SHP77 (cell line): ENCODE measurements at places on chromosomes 5 and 9.
A peak's percentile ranks its signal among the peaks of the same experiment; 100 is the strongest.

DNA sequence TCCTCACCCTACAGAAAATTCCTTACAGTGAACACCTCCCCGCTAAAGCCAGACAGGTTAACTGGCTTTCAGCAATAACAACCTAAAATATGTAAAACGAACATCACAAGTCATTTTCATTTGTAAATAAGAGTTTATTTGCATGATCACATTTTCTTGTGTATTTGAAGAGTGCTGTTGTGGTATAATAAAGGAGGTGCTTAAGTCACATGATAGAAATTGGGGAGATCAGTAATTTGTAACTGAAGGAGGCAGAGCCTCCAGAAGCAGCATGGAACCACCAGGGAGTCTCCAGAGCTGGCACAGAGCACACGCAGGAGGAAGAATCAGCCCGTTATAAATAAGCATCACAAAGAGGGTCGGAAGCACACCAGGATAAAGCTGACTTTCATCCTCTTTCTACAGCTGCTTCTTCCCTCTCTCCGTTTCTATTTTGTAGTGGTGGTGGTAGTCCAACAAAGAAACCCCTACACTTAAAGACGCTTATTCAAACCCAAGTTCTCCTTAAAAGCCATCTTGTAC lies 210.6 kb downstream of the MAPKAP1 start:
- DNase-seq, result no peak

GRCh38 chr9:130239741-130240241 lies 25.8 kb upstream of the HMCN2 start:
- no peak for DNase-seq

DNA sequence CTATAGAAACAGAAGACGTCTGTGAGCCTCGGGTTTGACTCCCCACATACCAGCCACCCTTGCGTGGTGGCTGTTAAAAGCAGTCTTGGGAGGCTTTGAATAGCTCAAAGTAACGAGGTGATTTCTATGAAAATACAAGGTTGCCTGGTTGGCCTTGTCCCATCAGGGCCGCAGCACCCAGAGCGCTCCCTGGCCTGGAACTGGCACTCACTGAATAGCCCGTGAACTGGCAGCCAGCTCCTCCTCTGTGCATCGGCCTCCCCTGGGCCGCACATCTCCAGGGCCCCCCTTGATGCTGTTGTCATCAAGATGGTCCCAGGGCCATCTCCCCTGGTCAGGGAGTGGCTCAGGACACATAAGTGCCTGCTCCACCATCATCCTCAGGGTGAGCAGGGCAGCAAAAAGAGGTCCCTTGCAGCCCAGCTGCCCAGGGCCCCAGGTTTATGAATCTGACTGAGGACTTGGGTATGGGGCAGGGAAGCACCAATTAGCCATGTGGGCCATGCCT lies 144.6 kb upstream of the PPP1R26 start:
- DNase-seq, result no peak

GRCh38 chr5:73160239-73160671 lies 12.7 kb upstream of the TMEM174 start:
- no peak for DNase-seq

DNA sequence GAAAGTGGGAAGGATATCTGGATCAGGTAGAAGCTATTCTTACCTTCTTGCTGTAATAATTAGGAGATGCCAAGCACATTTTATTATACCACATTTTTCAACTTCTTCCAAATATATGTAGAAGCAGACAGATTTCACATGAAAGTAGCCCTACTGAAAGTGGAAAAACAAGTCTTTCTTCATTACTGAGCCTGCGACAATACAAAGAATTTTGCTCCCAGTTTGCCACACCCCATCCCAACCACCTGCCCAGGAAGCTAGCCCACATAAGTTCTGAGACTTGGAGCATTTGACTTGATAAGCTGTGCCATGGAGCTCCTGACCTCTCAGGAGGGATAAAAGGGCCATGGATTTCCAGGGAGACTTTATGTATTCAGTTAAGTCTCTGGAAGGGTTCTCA lies 249.1 kb upstream of the ADCY2 start:
- no peak for DNase-seq

- no peak for DNase-seq
Observed at GRCh38 chr9:74282526-74283253, 214.4 kb upstream of the RORB start.

- DNase-seq, result no peak
Observed at GRCh38 chr5:52898961-52899680, 90.0 kb upstream of the ITGA2 start.

- no peak for DNase-seq
Observed at GRCh38 chr9:78486661-78487060, 189.7 kb downstream of the PSAT1 start.

GRCh38 chr9:5510360-5510931 lies at the start of gene PDCD1LG2:
TSS of gene PDCD1LG2 (plus strand) at chr9:5510531. CDS start at chr9:5522547, 12,016 bp downstream.
- DNase-seq, result no peak

- no peak for DNase-seq
Observed at GRCh38 chr5:81006947-81007636, 46.9 kb downstream of the RASGRF2 start.

- no peak for DNase-seq
Observed at GRCh38 chr5:149217096-149217802, 54.4 kb upstream of the AFAP1L1 start.

DNA sequence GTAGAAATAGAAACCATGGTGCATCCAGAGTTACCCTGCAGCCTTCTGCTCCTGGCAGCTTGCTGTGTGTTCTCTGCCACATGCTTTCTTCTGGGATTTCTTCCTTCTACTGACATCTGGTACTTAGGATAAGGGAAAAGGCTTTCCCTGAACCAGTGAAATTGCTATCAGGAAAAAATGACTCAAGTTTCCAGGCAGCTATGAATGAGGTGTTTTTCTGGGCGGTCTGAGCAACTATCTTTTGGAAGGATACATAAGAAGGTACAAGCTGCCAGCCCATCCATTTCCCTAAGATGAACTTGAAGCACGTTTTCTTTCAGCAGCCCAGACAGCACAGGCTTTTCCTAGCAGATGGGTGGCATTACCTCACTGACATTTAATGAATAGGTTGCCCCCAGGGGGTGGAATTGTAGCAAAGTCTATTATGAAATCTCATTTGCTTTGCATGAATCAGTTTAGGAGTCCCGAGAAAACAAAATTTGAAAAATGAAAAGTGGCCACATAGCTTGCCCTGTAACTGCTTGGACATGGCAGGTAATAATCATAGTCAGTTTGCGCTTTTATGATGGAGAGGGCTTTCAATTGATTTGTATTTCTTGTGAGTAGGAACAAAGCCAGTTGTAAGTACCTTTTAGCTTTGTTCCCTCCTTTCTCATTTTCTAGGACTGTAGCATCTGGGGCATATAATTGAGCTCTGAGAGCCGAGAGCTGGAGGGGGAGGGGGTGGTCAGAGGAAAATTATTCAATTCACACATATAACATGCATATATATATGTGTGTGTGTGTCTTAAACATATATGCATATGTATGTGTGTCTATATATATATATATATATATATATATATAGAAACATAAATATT lies 108.5 kb downstream of the C9orf152 start:
- no peak for DNase-seq

GRCh38 chr5:143239882-143240518 lies 163.5 kb downstream of the NR3C1 start:
- no peak for DNase-seq

- no peak for DNase-seq
Observed at GRCh38 chr9:136204838-136205706, at the start of gene LHX3. TSS of gene LHX3 (minus strand) at chr9:136205128. CDS start at chr9:136205012, 116 bp downstream.

- no peak for DNase-seq
Observed at GRCh38 chr9:95213117-95213516, 104.4 kb downstream of the FANCC start.

GRCh38 chr5:169268019-169268418 lies 32.9 kb downstream of the SLIT3 start:
- no peak for DNase-seq

DNA sequence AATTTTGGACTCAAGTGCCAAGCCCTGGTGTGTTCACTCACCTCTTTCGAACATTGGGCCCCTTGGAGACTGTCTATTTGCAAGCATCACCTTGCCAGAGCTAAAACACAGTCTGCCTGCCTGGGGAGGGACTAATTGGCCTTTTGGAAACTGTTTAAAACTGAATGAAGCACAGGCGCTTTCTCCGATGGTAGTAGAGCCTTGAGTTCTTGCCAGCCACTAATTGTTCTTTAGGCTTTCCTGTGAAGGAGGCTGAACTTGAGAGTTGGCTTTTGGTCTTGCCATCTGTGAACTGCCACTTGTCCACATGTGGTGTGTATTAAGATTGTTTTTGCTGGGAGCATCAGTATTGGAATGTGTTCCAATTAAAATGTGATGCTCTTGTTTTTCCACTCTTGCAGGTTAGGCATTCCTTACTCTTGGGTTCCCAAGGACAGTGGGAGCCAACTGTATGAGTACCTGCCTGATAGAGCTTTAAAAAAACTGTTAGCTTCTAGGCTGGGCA lies 26.0 kb downstream of the GARNL3 start:
- DNase-seq, result no peak

DNA sequence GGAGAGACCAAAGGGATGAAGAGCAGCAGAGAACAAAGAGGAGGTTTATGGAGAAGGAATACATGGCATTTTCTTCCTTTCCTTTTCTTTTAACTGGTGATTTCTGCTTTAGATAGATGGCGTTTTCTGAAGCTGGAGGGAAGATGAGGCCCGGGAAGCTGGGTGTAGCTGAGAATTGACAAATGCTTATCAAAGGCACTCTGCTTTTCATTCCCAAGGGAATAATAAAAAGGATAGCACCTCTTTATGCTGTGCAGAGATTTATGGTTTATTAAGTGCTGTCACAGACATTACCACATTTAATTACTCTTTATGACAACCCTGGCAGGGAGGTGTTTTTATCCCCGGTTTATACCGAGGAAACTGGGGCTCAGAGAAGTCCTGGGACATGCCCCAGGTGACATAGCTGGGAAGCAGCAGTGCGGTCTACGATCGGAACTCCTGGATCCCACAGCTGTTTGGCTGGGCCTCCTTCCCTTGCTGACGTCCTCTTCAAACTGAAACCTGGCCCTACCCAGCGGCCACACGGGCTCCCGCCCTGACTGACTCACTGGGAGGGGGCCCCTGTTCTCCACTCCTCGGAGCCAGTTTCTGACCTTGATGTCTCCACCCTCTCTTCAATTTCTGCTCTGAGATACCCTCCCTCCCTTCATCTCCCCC lies 8.2 kb upstream of the EPB41L4B start:
- DNase-seq, result peak; percentile 40

- no peak for DNase-seq
Observed at GRCh38 chr5:14958188-14958587, 86.6 kb upstream of the ANKH start.
